ENCODE measurements at places on chromosomes 12 and 14.

GRCh38 chr14:32998433-32998832, 59.8 kb downstream of the NPAS3 start:
- DNase-seq: no peak

DNA sequence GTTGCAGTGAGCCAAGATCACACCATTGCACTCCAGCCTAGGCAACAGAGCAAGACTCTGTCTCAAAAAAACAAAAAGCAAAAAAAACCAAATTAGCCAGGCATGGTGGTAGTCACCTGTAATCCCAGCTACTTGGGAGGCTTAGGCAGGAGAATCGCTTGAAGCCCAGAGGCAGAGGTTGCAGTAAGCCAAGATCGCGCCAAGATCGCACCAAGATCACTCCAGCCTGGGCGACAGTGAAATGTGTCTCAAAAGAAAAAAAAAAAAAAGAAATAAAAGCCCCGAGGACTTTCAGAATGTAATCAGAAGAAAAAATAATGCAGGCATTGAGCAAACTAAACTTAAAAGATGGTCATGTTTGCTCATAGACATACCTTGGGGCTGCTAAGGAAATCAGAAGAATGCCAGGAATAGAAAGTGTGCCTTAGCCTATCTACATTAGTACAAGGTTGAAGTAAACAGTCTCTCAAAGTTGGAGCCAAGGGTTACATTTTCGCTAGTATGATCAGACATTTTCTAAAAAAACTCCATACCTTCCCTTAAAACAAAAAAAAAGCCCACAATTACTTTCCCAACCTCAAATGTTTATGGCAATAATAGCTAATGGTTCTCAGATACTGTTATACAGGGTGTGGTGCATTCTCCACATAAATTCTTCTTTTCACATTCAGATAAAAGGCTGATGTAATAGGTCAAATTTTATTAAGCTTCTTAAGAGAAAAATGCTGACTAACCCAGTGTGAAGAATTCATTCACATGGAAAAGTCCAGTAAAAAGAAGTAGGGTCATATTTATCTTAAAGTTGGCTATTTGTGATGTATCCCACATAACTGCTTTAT, 15.8 kb downstream of the DTD2 start:
- DNase-seq: no peak

GRCh38 chr12:5516371-5517241, 84.7 kb downstream of the NTF3 start:
- no peak for DNase-seq

DNA sequence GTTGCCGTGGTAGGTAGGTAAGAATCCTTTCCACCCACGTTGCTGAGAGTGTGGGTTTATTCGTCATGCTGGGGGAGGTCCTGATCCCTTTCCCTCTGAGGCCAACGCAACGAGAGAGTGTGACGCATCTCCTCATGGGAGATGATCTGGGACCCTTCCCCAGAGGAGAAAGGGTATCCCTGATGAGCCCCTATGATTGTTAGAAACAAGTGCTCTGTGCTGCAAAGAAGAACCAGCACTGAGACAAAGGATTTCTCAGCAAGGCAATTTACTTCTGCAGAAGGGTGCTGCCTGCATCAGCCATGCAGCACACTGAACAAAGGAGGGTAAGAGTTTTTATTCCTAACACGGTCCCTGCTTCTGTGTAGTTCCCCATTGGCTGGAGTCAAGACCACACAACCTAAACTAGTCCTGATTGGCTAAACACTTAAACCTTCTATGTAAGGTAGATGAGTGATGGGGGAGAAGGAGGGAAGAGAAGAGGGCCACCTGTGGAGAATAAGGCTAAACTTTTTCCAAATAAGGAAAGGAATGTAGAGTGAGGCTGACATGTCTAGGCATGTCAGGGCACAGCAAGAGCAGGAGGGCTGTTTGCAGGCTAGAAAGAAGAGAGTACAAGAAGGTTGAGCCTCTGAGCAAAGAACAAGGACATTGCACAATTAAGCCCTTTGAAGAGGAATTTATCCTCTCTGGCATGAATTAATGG, 21.3 kb downstream of the CLEC2A start:
- DNase-seq: no peak

DNA sequence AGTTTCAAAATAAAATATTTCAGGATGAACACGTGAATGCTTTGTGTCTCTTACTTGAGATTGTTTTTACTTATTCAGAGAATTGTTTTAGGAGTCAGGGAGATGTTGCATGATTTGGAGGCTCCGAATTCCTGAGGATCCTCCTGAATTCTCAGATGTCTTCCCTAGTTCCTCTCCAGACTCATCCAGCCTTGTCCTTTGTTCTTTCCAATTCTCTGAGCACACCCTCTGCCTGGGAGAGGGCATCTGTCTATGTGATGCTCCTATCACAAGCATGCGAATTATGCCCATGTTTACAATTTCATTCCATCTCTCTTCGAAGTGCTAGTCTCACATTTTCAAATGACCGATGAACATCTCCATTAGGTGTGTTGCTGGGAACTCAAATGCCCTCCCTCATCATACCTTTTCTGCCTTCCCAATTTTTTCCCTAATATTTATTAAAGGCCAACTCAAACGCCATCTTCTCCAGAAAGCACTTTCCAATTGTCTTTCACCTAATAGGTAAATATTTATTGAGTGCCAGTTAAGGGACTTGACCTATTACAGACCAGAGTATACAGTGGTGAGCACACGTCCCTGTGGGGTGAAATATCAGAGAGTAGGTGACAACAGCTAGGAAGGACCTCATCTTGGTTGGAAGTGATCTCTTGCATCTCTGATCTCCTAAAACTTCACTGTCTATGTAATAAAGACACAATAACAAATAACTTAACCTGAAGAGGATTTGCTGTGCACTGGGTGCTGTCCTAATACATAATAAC, 64.4 kb downstream of the ARF6 start:
- no peak for DNase-seq

GRCh38 chr12:26360062-26360461, 164.7 kb downstream of the SSPN start:
- no peak for DNase-seq

- no peak for DNase-seq
These were observed 78.3 kb downstream of the LGMN start for GRCh38 chr14:92670160-92670559.

- DNase-seq: no peak
These were observed 10.3 kb downstream of the WASHC3 start for GRCh38 chr12:102051431-102051965.

- DNase-seq: no peak
These were observed 153.5 kb upstream of the ATF7IP start for GRCh38 chr12:14211947-14212387.

DNA sequence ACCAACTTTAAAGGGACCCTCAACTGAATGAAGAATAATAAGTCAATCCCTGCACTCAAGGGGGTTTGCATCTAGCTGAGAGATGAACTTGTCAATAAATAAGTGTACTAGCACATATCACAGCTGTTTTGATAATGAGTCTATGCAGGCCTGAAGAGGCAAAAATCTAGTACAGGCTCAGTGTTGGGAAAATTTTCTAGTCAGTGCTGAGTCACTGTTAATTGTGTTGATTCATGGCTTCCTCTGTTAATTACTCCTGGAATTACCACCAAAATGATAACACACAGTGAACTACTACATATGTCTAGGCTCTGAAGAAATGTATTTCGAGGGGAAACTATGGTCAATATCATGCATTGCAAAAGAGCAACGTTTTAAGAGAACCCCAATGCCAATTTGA, 18.9 kb downstream of the SNRPF start:
- DNase-seq: no peak

- no peak for DNase-seq
These were observed 873 bp downstream of the PLXNC1 start for GRCh38 chr12:94149119-94149780.

- DNase-seq: no peak
These were observed 233.2 kb upstream of the AMIGO2 start for GRCh38 chr12:47312808-47313426.

DNA sequence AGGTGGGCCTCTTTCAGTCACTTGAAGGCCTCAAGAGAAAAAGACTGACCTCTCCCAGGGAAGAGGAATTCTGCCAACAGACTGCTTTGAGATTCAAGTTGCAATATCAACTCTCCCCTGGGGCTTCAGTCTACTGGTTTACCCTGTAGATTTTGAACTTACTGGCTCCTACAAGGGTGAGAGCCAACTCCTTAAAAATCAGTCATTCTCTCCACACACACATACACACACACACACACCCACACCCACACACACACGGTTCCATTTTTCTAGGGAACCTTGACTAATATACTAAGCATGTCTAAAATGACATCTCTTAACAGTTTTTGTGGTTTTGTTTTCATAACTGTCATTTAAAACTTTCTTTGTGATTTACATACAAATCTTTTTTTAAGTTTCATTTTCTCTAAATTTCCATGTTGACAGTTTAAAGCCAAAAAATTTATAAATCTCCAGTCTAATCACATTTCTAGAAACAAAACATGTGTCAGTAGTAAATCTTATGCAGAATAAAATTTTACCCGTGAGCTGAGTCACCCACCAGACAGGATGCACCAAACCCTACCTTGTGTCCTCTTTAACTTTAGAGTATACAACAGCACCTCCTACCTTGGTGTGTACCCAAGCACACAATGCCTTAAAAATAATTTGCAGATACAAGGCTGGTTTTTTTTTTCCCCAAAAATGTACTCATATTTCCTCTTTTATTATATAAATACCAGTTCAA, 394.6 kb downstream of the AEBP2 start:
- no peak for DNase-seq

DNA sequence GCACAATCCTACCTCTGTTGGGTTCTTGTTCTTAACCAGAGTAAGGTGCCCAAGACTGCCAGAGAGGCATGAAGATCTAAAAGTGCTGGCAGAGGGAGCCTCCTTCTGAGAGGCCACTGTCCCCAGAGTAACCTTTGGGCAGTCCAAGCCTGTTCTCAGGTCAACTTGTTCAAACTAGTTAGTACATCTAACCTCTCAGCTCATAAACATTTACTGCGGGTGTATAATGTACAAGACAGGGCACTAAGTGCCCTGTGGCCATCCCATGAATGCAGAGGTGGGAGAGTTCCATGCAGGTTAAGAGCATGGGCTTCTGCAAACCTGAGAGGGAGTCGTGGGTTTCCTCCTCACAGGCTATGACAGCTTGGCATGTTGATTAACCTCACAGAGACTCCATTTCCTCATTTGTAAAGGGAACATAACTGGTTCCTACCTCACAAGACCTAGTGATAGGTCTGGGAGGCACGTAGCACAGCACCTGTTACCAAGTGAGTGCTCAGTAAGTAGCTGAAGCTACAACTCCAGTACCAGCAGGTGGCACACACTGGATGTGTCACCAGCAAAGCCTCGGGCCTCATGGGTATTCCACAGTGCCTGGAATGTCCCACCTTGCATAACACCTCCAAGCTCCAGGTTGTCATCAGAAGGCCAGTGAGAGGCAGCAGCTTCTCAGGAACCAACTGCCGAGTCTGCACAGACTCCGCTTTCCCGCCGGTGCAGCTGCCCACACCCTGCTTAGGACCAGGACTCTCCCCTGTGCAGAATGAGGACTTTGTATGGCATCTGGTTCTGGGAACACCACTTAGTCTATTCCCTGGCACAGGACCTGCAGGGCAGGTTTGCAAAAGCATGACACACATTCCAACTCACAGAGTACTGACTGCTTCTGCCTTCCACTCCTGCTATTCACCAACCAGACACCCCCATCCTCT, 4.4 kb downstream of the VDR start:
- DNase-seq: no peak

DNA sequence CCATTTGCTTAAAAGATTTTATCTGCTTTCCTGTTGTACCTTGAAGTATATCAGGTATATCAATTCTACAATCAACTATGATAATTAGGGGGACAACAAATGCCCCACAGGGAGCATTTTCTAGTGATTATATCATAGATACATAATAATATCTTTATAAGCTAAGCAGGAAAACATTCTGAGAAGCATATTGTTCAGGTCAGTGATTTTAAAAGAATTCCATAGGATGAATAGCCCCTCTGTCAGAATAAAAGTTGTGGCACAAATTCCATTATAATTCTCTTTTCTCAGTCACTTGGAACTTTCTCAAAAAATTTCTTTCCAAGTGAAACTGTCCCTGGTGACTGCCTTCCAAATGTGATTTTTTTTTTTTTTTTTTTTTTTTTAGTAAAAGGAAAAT, 32.9 kb upstream of the HMGA2 start:
- no peak for DNase-seq

- DNase-seq: peak; percentile 50
These were observed 521 bp downstream of the MAP4K5 start for GRCh38 chr14:50531595-50532501.

GRCh38 chr14:67973436-67973835, 153.9 kb downstream of the RAD51B start:
- no peak for DNase-seq
